ENCODE measurements at places on chromosomes 7 and 10. TPM values are rescaled to one million over a fixed set of nuclear protein-coding genes. Genes with fewer than 3 reads are reported as not detected.

DNA sequence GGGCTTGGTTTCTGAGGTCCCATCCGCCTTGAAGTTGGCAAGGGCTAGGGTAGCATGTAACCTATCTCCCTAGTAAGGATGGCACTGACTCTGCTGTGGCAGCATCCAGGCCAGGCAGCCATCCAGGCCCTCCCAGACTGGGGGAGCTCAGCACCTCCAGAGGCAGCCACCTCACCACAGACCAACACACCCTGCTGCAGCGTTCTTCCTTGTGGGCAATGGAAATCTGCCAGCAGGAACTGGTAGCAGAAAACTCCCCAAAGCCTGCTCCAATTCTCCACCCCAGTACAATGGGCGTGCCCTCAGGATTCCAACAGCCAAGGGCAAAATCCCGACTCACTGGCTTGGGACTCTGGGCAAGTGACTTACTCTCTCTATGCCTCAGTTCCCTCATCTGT lies 27.5 kb downstream of the DLG5 start:
- no peak for DNase-seq

MEOX2 gene
- total RNA-seq = 22.1 TPM

DNA sequence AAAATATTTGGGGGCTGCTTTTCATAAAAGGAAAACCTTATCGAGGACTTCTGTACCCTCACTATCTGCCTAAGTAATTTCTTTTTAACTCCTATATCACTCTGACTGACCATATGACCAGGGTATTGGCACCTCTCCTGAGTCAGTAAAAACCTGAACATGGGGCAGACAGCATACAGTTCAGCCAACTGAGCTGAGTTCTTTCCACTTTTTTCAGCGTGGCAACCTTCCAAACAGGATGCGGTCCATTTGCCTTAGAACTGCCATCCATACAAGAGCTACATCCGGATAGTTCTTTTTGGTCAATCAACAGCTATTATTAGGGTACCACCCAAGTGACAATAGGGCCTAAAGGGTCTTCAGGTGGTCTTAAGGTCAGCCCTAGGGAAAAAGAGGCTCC lies 122.6 kb downstream of the MARCHF5 start:
- no peak for DNase-seq

DNA sequence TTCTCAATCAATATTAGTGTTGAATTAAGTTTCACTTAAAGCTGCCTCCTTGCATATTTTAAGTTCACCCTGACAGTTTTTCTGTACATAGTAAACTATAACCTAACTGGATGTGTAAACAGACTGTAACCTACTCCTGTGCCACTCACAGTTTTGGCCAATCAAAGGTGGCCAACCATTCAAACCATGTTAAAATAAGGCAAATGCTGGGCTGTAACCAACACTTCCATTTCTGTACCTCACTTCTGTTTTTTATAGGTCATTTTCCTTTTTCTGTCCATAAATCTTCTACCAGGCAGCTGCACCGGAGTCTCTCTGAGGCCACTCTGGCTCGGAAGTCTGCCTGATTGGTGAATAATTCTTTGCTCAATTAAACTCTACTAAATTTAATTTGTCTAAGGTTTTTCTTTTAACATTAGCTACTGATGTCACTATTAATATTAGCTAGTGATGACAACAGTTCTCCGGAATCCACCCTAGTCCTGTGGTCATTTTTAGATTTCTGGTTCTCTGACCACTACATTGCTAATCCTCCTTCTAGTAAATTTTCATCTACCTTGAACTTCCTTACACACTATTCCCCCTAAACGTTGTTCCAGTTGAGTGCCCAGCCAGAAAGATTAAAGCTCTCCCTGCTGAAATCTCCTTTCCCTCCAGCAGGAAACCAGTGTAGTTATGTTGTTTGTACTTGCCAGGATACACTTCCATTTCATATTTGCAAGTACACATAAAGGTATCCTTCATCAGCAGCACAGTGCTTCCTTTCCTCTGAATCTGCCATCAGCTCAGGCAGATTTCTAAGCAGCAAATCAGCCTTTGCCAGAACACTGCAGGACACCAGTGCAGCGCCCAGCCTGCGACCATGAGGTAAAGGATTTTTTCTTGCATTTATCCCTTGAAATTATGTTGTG lies 18.6 kb upstream of the IFIT2 start:
- no peak for DNase-seq

CYP2C9 gene
- 0.51 TPM for total RNA-seq

LAMTOR4 gene
- 112 TPM for total RNA-seq

TMEM229A gene
- total RNA-seq = not detected

DNA sequence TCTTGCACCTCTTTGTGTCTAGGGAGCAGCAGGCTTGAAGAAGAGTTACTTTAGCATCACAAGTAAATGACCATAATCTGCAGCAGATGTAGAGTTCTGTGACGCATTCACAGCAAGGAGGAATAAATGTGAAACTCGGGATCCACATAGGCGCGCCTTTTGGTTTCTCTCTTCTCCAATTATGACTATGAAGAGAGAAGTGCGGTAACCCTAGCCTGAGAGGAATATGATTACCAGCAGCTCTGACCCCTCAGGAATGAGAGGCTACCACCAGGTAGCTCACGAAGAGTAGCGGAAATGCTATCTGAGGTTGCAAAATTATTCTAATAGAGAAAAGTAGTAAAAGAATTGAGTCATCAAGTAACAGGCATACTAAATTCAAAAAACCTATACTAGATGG lies 25.2 kb upstream of the DMTF1 start:
- DNase-seq = no peak

FGL2 gene
- total RNA-seq = 34.4 TPM

Data from mesenteric fat pad (tissue), 1 donor.